ENCODE measurements at places on chromosomes 7 and 10. TPM values are rescaled to one million over a fixed set of nuclear protein-coding genes. Genes with fewer than 3 reads are reported as not detected.

CHST15 gene
- polyA plus RNA-seq = 8.7 TPM

DPP6 gene
- 2.5 TPM for polyA plus RNA-seq

ASAH2 gene
- polyA plus RNA-seq = 4.9 TPM

PLXDC2 gene
- 1.8 TPM for polyA plus RNA-seq

POLR2J2 gene
- polyA plus RNA-seq = 1.2 TPM

SPDYE1 gene
- not detected for polyA plus RNA-seq
